Endothelial cell of umbilical vein (primary cell): ENCODE measurements at places on chromosomes 1 and 21. TPM values are rescaled to one million over a fixed set of nuclear protein-coding genes. Genes with fewer than 3 reads are reported as not detected.

The FAM131C gene
- 0.44 TPM in 1 of 2 replicates, not detected in the other for total RNA-seq

The AQP10 gene
- not detected in 2 replicates for total RNA-seq

The BTBD19 gene
- 69.9 and 72.5 TPM in 2 replicates for total RNA-seq

The CORT gene
- total RNA-seq: not detected in 2 replicates

The EPHA10 gene
- not detected in 2 replicates for total RNA-seq

The RAB7B gene
- not detected in 2 replicates for total RNA-seq

The CCDC18 gene
- total RNA-seq: 9.9 and 11.2 TPM in 2 replicates

The SPRR5 gene
- total RNA-seq: not detected in 2 replicates

The TNFRSF1B gene
- total RNA-seq: 65.9 and 66.0 TPM in 2 replicates
